ENCODE measurements at places on chromosomes 16 and 17.

DNA sequence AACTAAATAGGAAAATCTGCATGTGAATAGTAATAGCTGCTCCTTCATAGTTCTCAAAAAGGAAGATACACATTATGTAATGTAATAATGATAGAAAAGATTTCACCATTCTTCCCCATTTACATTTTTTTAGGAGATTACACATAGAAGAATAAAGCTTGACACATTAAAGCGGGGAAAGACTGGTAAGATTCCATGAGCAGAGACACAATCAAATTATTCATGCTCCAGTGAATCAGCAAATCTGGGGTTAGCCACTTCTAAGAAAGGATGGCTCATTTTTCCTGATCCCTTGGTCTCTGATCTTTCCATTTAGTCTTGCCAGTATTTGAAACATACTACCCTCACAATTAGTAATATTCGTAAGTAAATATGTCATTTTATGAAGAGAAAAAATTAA, 81.9 kb downstream of the CA4 start:
- no peak for DNase-seq

DNA sequence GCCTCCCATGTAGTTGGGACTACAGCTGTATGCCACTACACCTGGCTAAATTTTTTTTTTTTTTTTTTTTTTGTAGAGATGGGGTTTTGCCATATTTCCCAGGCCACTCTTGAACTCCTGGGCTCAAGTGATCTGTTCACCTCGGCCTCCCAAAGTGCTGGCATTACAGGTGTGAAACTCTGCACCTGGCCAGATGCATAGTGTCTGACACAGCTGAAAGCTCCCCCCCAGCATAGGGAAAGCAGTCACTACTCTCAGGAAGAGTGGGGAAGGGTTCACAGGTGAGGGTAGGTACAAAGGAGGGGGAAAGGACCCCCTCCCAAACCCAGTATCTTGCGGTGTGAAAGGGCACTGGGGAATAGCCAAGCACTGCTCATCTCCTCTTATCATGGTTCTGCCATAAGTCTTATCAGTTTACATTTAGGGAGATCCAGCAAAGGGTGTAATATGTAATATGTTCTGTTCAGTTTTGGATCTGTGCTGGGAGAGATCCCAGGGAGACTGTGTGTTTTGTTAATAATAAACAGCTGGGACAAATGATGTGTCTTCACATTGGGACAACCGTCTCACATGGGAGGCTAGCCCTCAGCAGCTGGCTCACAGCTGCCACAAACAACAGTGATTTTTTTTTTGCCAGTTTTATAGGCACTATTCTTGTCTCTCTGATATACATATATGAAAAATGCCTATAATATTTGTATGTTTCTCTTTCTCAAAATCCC, 6.8 kb upstream of the CAVIN1 start:
- DNase-seq: no peak

DNA sequence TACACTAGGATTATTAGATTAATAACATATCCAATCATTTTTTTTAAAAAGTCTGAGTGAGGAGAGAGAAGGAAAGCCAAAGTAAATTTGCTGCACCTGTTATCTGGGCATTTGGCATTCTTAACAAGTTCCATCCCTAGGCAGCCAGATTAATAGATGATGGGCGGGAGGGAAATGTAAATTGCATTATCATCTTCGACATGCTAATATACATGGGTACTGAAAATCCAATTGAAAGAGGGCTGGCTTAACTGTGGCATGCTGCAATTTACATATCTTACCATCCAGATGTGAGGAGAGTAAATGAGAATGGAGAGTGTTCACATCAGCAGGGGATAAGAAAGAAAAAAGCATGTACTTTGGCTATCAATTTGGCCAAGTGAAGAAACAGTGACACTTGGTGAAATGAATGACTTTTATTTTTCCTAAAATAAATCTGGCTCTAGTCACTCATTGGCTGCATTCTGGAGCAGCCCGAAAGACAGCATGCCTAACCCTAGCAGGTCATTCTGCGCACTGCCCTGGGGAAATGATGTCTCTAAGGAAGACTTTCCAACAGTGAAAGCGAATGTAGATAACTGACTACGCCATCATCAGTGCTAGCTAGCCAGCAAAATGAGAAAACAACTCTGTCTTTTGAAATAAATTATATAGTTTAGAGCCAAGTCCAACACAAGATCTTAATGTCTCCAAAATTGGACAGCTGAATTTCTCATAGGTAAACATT, 57.9 kb downstream of the HYDIN start:
- no peak for DNase-seq

GRCh38 chr17:16512011-16512410, 20.0 kb upstream of the LRRC75A start:
- no peak for DNase-seq

DNA sequence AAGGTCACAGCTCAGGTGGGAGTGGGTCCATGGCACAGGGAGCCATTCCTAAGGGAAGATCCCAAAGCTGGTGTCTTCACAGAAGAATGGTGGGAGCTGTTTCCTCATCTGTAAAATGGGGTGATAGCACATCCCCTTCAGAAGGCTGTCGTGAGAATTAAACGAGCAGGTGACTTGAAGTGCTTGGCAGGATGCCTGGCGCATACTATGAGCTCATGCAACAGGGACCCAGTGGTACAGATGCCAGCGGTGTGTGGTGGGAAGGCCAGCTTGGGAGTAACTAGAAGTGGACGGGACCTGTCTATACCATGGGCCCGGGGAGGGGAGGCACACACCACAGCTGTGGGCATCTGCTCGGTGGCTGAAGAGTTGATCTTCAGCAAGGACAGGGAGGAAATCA, 189.3 kb upstream of the TNRC6C start:
- DNase-seq: no peak

- no peak for DNase-seq
Observed at GRCh38 chr16:89786474-89787364, 29.7 kb downstream of the FANCA start.

DNA sequence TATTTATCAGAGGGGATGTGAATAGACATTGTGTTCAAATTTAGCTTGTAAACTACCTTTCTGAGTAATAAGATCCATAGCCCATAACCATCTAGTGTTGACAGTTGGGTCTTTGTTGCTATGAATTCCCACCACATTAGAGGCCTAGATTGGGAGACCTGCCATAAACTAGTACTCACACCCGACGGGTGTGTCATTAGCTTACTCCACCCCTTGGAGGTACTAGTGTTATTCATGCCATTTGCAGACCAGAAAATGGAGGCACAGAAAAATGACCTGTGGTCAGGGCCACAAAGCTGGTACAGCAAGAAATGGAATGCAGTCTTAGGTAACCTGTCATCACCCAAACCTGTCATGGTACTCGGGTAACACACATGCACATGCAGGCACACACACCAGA, 41.3 kb upstream of the BCAR1 start:
- no peak for DNase-seq

DNA sequence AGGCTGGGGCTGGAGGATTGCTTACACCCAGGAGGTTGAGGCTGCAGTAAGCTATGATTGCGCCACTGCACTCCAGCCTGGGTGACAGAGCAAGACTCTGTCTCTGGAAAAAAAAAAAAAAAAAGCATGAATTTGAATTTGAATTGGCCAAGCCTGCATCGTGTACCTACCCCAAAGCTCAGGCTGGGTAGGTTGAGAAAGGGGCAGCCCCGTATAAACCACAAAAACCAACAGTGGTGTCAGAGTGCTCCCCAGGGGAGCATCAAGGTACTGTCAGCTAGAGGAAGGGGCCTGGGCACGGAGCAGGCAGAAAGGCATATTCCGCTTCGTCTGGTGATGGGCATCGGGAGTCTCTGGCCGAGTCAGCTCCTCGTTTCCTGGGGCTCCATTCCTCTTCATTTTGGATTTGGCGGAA, 40.9 kb downstream of the RAP1GAP2 start:
- no peak for DNase-seq

- no peak for DNase-seq
Observed at GRCh38 chr16:20051147-20051546, 22.5 kb downstream of the GPR139 start.

DNA sequence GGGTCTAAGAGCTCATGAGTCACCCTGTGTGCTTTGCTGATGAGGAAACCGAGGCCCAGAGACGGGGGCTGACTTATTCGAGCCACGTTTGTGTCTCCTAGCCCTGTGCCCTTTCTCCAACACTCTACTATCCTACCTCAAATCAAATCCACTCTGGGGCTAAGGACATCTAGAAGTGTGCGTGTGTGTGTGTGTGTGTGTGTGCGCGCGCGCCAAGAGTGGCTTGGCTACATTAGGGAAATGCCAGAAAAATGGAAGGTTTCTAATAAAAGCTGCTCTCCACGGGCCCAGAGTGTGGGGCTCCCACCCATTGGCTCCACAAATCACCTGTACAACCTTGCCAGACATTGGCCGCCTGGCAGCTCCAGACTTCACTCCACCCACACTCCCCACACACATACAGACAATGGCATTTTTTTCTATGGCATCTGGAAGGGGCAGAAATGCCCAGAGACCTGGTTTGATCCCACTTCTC, 30.3 kb upstream of the PHOSPHO1 start:
- DNase-seq: no peak

GRCh38 chr17:37064206-37064605, 115.5 kb downstream of the AATF start:
- no peak for DNase-seq

- no peak for DNase-seq
Observed at GRCh38 chr16:14527411-14528044, 102.5 kb downstream of the PARN start.

DNA sequence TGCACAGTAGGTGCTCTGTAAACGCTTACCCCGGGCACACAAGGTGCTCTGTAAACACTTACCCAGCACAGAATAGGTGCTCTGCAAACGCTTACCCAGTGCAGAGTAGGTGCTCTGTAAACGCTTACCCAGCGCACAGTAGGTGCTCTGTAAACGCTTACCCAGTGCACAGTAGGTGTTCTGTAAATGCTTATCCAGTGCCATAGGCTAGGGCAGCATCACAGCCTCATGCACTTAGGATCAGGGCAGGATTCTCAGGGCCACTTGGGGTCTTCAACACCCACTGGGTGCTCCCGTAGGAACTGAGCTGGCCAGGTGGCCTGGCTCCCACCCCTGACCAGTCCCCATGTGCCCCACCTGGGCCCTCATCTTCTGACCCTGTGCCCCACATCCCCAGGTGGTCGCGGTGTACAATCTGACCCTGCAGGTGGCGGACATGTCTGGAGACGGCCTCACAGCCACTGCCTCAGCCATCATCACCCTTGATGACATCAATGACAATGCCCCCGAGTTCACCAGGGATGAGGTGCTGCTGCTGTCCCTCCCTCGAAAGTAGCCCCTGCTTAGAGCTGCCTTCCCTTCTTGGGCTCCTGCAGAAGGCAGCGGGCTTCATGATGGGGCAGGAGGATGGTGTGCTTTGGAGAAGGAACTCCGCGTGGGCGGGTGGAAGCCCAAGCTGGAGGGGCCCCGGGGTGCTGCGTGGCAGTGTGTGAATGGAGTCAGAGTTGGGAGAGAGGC, 13.1 kb downstream of the SLC22A31 start:
- no peak for DNase-seq

DNA sequence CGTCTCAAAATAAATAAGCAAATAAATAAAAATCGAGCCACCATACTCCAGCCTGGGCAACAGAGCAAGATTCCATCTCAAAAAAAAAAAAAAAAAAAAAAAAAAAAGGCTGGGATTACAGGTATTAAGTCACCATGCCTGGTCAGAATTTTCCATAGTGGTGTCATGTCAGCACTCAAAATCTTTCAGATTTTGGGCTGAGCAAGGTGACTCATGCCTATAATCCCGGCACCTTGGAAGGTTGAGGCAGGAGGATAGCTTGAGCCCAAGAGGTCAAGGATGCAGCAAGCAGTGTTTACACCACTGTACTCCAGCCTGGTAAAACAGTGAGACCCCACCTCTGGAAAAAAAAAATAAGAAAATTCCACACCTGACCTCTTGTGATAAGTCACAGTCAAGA, 52.2 kb downstream of the FBXL20 start:
- DNase-seq: no peak

- no peak for DNase-seq
Observed at GRCh38 chr16:51797669-51798259, 646.7 kb upstream of the SALL1 start.

DNA sequence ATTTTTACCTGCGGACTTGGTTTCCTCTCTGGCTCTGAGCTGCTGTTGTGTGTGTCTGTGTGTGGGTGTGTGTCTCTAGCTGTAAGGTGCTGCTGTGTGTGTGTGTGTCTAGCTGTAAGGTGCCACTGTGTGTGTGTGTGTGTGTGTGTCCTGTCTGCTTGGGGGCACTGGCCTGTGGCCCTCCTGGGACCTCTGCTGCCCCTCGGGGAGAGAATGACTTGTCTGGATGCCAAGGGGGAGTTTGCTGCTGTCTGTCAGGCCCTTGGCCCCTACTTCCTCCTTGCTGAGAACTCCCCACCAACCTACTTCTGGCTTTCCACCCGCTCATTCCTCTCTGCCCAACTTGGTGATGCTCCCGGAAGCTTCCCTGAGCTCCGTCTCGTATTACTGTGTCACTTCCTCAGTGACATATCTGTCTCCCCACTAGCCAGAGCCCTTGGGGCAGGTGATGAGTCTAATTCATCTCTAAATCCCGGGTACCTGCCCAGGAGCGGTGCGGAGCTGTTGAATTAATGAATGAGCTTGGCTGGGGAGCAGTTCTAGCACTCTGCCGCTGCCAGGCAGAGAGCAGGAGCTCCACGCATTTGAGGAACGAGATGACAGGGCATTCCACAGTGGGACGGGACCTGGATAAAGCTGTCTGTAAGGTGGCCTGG, 3.5 kb upstream of the LASP1NB start:
- no peak for DNase-seq

DNA sequence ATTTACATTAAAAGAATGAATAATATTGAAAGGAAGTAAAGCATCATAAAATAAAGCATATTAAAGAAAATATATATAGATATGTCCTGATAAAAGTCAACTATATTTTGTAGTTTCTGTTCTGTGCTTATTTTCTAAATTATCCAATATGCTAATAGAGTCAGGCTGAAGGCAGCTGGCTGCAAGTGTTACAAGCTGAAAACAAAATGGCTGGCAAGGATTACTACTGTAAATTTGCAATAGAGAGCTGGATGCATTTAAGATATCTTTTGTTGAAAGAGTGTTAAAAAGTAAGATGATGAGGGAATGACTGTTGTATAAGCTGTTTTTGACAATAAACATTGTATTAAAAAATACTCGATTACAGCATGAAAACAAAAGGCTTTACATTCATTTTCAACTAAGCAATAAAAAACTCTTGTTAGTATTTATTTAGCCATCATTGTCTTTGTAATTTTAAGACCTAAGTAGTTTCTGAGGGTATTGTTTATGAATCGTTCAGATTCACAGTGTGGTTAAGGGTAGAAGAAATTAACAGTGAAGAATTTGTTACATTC, 76.3 kb downstream of the TANC2 start:
- no peak for DNase-seq

Measured in stimulated activated effector memory CD8-positive, alpha-beta T cell treated with anti-CD3 and anti-CD28 coated beads, Interleukin-12 subunit alpha, Interleukin-12 subunit beta, amount 100 ng/mL, for 72 hours (primary cell).